KBM-7 (cell line): ENCODE measurements at places on chromosomes 5 and 9.

GRCh38 chr5:108193021-108193795 lies 188.7 kb downstream of the FBXL17 start:
- no peak for DNase-seq

DNA sequence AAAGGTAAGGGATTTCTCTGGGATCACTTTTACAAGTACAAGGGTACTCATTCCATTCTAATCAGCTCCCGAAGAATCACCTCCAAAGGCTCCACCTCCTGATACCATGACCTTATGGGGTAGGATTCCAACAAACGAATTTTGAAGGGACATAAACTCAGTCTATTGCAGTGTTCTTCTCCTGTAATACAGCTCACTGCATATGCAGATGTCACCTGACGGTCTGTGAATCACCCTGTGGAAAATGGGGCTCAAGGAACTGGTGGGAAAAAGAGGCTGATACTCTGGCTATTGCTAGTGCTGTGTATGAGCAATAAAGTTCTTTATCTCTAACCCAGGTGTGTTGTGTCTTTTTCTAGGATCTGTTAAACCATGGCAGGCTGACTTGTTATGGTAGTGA lies 42.4 kb upstream of the CCDC112 start:
- no peak for DNase-seq

GRCh38 chr5:80782626-80783025 lies 127.8 kb upstream of the DHFR start:
- no peak for DNase-seq

GRCh38 chr5:115100319-115100955 lies 69.3 kb downstream of the TRIM36 start:
- no peak for DNase-seq

DNA sequence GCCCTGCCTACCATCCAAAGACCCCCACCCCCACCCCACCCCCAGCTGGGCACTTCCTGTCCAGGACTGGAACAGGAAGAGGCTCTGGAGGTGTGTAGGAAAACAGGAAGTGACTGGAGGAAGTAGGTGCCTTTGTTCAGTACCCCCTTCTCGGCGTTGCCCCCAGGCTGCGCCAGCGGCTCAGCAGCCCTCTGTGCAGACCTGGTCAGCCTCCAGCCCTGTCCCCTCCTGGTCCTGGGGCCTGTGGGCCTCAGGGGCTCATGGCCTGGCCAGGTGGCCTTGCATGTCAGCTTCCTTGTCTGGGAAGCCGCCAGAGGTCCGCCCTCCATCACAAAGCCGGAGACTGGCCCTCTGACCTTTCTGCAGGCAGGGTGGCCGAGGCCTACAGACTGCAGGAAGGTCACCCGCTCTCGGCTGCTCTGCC lies 26.0 kb downstream of the FLT4 start:
- DNase-seq = peak; percentile 9

GRCh38 chr9:75429531-75430475 lies 341.5 kb downstream of the OSTF1 start:
- no peak for DNase-seq

- no peak for DNase-seq
Measured at GRCh38 chr5:79849061-79849460, 142.0 kb downstream of the MTX3 start.

- DNase-seq = peak; percentile 88
Measured at GRCh38 chr9:114387680-114388356, at the start of gene AKNA. Gene AKNA (minus strand): TSS chr9:114387982. CDS start chr9:114381333, 6,649 bp downstream.

GRCh38 chr5:124162767-124163532 lies 583.5 kb downstream of the ZNF608 start:
- DNase-seq = peak; percentile 87

DNA sequence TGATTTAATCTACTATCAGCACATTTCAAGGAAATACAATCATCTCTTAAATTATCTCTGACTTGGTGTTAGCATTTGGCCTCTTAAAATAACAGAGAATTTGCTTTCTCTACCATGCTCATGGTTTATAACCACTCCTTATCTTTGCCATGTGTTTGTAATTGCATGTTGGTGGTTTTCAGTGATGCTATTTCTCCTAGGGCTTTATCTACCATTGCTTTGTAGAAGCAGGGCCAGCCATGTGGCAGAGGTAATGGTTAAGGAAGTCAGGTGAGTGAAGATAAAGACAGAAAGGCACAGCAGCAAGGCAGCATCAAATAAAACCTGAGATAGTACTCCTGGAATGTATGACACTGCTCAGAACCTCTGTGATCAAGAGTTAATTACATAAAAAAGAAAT lies 206.2 kb downstream of the FER start:
- DNase-seq = no peak

DNA sequence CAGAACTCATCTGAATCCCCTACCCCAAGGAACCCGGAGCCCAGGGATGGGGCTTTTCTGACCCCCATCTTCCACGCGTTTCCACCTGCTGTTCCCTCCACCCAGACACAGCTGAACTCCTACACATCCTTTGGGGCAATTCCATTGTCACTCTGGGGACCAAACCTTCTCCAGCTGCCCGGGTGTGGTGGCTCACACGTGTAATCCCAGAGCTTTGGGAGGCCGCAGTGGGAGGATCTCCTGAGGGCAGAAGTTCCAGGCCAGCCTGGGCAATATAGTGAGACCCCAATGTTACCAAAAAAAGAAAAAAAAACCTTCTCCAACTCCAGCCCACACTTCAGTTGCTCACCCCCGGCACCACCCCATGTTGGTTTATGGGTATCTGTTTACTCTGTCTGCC lies 8.1 kb downstream of the EPB41L4B start:
- no peak for DNase-seq

GRCh38 chr5:160297776-160298175 lies 14.6 kb downstream of the CCNJL start:
- no peak for DNase-seq
